HS-27A (cell line): ENCODE measurements at places on chromosomes 1 and 21.
A peak's percentile ranks its signal among the peaks of the same experiment; 100 is the strongest.

GRCh38 chr1:166080277-166080966 lies 86.4 kb downstream of the FAM78B start:
- DNase-seq, result no peak

GRCh38 chr1:11598461-11598860 lies 55.8 kb downstream of the FBXO2 start:
- DNase-seq, result no peak

- no peak for DNase-seq
These were observed 1.5 kb downstream of the PTGFRN start for GRCh38 chr1:116911188-116911553.

GRCh38 chr1:92240034-92240433 lies 22.3 kb downstream of the C1orf146 start:
- no peak for DNase-seq

- DNase-seq, result no peak
These were observed 101.0 kb upstream of the CASZ1 start for GRCh38 chr1:10897321-10897980.

- no peak for DNase-seq
These were observed 97.6 kb upstream of the VANGL1 start for GRCh38 chr1:115544131-115544530.

GRCh38 chr1:102693345-102693744 lies 415.0 kb downstream of the COL11A1 start:
- no peak for DNase-seq

- no peak for DNase-seq
These were observed 134.7 kb downstream of the HLX start for GRCh38 chr1:221013691-221014660.

- DNase-seq, result no peak
These were observed 6.8 kb downstream of the CFAP410 start for GRCh38 chr21:44332383-44332782.

DNA sequence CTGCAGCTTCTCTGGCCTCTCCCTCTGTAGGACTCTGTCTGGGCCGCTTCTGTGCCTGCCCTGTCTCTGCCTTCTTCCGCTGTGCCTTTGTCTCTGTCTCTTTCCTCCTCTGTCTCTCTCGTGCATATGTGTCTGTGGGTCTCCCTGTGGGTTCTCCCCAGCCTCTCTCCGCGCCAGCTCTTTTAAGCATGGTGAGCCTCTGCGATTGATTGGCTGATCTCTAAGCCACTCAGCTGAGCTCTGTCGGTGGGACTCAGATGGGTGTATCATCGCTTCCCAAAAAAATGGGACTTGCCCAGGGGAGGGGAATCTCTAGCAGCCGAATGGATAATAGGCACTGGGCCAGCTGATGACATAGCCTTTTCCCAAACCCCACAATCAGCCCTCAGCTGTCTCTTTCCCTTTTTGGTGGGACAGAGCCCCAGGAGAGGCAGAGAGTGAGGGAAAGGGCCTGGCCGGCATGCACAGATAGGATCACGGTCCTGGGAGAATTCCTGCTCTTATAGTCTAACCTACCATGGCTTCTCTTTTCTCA lies at the start of gene ADAMTS4:
TSS of gene ADAMTS4 (minus strand) at position 158 of the 535 bp plus-strand sequence. CDS start 427 bp downstream, outside the sequence.
- DNase-seq, result no peak

DNA sequence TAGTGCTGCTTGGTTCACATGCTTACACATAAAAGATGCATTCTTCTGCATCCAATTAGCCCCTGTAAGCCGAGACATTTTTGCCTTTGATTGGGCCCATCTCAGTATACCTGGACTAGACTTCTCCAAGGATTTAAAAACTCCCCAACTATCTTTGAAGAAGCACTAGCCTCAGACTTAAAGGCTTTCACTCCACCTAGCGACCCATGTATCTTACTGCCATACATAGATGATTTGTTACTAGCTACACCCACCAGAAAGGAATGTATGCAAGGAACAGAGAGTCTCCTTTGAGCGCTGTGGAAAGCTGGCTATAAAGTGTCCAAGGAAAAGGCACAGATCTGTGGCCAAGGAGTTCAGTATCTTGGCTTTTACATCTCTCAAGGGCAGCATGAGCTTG lies 91.7 kb downstream of the LIPI start:
- no peak for DNase-seq

DNA sequence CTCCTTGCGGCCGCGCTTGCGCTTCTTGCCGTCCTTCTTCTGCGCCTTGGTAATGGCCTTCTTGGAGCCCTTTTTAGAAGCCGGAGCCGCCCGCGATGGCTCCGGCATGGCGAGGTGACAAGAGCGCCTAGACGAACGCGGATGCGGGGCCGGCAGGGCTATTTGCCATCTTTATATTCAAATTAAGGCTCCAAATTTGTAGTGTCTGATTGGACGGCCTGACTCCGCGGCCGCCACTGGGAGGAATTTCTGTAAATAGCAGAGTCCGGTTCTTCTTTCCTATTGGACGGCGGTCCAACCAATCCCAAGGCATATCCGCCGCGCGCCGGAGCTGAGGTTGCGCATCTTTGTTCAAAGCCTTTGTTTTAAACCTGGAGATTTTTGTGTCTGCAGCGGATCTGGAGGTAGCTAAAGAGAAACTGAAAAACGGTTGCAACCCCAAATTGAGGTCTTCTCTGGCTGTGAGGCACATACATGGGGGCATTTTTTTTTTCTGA lies 22.6 kb upstream of the RNF187 start:
- DNase-seq, result no peak

GRCh38 chr1:201331166-201331565 lies 46.3 kb downstream of the TNNT2 start:
- no peak for DNase-seq

DNA sequence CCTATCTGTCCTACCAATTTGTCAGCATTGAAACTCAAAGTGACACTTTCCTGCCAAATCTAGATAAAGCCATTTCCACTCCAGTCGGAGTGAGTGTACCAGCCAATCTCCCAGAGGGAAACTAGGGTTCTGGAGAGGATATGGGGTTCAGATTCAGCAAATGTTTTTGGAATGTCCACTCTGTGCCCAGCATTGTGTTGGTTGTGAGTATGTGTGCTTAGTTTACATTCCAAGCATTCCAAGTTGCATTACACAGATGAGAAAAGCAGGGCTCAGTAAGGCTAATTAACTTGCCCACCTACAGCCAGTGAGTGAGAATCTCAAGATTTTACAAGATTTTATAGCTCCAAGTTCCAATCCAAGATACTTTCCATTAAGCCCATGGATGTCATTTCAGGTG lies 26.4 kb upstream of the RGS16 start:
- no peak for DNase-seq

GRCh38 chr1:8661185-8662110 lies 156.0 kb downstream of the RERE start:
- peak; percentile 93 for DNase-seq

- DNase-seq, result no peak
These were observed 27.9 kb downstream of the MORC3 start for GRCh38 chr21:36347962-36348328.

DNA sequence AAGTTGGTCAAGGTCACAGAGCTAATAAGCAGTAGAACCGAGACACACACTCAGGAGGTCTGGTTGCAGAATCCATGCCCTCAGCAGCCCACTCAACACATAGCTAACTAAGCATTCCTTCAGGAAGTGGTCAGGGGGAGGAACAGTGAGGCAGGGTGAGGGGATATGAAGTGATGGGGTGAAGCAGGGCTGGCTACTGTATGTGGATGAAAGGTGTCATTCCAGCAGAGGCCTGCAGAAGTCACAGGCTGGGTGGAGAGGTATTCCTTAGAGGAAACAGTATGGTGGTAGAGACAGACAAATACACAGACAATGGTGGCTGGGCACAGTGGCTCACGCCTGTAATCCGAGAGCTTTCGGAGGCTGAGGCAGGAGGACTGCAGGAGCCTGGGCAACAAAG lies 14.1 kb downstream of the TMCO4 start:
- DNase-seq, result no peak

GRCh38 chr1:76144247-76144646 lies 69.7 kb downstream of the ST6GALNAC3 start:
- DNase-seq, result no peak

- DNase-seq, result no peak
These were observed 72.3 kb downstream of the SIPA1L2 start for GRCh38 chr1:232557502-232558191.

- DNase-seq, result no peak
These were observed 1261.2 kb upstream of the B3GALT2 start for GRCh38 chr1:194447636-194448035.

DNA sequence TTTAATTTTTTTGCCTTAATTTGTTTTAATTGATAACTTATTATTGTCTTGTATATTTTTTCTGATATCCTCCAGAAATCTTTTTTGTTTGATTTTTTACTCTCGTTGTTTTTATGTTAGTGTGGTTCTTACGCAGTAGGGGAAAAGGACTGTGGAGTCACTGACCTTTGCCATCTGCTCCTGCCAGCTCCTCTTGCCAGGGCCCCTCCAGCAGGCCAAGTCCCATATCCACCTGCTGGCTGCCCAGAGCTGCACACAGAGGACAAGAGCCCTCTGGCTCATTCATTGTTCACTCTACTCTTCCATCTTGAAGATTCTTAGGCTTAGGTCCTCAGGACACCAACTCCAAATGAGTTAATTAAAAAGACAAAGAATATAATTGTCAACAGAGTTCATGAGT lies 316.4 kb upstream of the DUSP10 start:
- DNase-seq, result no peak

DNA sequence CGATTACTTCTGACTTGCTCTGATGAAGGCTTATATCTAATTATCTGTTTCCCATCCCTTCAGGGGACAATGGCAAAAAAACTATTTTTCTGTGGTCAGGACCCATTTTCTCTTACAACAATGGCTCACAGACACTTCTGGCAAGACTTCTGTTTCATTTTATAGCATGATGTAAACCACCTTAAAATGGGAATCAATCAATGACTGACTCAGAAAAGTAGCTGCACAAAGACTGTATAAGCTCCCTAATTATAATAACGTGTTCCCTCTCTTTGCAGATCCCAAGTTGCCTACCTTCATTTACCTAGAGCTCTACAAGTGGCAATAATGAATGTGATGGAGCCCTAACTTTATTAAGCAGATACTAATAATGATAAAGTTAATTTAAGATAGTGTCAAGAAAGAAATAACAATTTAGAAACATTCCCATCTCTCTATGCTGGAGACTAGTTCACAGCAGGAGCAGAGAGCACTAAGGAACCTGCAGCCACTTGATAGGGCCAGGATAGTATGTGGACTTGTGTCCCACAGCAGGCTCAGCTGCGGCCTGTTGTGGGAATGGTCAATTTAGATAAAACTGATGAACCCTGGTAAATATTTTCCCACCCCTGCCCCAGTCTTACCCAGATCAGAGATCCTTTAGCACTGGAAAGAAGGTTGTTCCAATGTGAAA lies 538 bp downstream of the GBP2 start:
- no peak for DNase-seq

GRCh38 chr1:16235944-16236510 lies 956 bp downstream of the CPLANE2 start:
- DNase-seq, result no peak

- no peak for DNase-seq
These were observed 175.0 kb downstream of the CTH start for GRCh38 chr1:70586046-70586445.

DNA sequence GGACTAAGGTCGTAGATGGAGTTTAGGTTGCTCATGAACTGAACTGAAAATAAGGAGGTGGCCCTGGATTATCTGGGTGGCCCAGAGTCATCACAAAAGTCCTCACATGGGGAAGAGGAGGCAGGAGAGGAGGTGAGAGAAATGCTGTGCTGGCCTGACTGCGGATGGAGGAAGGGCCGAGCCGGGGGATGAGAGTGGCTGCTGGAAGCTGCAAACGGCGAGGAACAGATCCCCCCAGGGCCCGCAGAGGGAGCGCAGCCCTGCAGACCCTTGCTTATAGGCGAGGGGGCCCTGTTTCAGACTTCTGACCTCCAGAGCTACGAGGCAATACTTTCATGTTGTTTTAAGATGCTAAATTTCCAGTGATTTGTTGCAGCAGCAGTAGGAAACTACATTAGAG lies 102.7 kb upstream of the C1orf174 start:
- DNase-seq, result no peak

DNA sequence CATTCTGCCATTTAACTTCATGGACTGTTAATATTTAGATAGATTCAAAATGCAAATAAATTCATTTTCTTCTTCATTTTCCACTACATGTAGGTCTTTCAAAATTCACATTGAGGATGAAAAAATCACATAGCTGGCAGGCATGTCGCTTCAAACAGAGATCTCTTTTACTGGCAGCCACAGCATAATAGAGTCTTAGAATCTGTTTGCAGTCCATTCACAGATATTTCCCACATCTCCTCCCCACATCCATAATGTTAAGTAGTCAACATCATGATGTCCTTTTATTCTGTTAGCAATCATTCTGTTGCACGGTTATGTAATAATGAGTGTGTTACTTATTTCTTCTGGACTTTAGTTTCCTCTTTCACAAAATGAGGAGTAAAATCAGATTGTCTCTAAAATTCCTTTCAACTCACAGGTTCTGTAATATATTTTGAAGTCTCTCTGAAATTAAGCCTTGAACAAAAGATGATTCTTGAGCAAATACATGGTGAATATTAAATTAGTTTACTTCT lies 257.5 kb upstream of the SNX7 start:
- no peak for DNase-seq

DNA sequence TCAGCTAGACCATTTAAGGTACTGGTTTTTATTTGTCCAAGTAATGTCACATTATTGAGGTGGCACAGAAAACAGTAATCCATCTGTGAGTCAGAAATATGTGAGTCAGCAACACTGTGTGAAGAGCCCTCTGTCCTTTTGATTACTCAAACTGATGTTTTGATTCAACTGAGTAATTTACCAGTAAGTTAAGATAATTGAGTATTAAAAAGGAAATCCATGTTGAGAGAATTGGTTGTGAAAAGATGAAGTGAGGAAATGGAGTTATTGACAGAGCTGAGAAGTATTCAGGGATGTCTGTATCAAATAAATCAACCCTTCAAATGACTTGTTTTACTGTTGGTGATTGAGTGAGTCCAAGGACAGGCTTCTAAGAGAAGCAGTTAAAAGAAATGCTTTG lies 302.7 kb upstream of the SGIP1 start:
- no peak for DNase-seq

GRCh38 chr1:205210756-205211168 lies 740 bp downstream of the DSTYK start:
- DNase-seq, result no peak

DNA sequence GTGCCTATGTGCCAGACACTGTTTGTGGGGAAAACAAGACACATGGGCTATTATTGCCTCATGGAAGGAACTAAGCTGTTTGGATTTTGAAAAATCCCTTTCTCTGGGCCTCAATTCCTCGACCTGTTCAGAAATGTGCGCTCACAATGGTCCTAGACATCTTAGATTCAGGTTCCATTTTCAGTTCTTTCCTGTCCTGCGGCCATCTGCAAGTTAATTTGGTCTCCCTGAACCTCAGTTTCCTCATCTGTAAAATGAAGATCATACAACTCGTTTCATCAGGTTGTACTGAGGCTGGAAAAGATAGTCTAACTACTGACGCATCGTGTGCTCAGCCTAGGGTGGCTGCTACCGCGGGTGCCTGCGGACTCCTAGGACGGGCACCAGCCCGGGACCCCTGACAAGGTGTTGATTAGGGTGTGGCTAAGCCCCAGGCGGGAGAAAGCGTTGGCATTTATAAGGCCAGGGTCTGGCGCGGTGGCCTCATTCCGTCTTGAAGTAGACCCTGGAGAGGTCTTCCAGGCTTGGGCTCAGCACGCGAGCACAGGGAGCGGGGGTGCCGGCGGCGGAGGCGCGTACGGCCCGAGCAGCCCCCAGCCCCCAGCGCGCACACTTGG lies 493 bp upstream of the ELOA start:
- no peak for DNase-seq
